Fibroblast of upper back skin (primary cell): ENCODE measurements at places on chromosomes 3 and 15.

DNA sequence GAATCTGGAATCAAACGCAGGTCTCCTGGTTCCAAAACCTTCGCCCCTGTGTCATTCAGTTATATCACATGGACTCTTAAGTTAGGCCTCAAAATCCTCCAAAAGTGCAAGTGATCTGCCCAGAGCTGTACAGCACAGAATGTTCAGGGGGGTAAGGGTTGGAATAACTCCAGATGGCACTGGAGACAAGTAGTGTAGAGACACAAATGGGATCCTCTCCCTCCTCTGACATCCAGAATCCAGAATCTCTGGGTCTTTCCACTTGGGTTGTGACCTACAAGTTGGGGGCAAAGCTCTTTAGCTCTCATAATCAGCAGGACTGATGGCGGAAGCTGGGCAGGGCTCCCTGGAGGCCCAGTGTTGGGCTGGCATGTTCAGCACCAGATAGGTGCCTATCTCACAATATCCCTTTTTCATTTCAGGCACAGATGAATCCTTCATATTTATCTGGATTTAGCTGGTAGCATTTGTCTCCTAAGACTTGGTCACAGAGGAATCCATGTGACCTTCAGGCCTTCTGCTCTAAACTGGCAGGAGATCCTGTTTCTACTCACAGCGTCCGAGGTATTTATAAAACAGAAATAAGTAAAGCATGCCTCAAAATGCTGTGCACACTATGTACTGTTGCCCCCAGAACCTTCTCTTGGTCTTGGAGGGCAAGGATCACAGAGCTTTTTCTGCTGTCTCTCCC, 15.4 kb downstream of the ABHD2 start:
- DNase-seq, result no peak

GRCh38 chr3:46442576-46443530, 21.9 kb downstream of the LTF start:
- peak; percentile 40 for DNase-seq

DNA sequence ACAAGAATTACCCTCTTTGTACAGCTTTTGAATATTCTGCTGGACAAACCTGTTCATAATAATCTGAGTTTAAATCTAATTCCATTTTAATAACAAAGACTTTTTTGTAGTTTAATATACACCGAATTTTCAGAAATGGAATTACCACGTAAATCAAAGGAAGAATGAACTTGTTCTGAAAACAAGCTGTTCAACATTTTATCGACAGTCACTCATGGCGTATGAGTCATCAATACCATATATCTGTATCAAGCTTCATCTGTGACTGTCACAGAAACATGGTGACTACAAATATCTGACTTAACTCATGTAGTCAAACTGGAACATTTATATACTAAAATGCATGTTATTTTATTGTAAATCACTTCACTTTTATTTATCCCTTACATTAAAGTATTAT, 90.0 kb downstream of the EFL1 start:
- no peak for DNase-seq

DNA sequence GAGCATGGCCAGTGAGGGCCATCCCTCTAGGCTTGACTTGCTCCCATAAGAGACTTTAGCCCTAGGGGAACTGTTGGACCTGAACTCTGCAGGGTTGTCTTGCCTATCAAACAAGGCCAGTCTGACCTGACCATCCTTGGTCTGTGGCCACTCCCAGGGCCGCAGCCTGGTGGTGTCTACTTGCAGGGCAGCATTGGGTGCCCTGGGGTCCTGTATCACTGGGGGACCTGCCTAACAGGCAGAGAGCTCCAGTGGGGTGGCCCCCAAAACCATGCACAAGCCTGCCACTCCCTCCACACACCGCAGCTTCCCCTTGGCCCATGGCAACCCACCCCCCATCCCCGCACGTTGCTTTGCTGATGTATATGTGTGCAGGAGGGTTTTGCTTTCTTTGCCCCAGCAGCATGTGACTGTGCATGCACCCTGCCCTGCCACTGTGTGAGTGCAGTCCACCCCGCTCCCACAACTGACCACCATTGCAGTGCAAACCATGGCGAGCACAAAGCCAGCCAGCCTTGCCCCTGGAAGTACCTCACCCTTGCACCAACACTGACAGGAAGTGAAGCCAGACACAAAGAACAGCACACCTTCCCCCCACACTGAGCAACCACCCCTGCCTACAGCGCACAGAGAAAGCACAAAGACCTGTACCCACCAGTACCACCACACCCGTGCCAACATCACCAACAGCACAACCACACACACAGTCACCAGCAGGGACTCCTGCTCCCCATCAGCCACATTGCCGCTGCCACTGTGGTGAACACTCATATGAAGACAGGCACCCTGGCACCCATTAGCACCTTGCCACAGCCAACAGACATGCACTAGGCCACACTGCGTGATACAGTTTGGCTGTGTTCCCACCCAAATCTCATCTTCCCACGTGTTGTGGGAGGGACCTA, 88.8 kb downstream of the SENP7 start:
- no peak for DNase-seq

DNA sequence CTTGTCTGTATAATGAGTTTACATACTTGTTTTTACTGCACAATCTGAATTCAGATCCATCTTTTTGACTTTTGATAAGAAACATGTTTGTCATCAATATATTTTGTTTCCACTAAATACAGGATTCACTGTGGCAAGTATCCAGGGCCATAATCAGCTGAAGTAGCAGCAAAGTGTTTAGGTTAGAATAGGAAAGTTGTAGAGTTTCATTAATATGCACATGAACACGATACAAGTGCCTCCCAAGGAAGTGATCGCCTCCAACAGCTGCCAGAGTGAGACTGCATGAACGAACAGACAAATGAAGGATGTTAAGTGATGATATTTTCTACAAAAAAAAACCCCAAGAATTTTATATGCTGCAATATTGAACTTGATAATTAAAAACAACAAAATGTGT, 204.3 kb downstream of the TBL1XR1 start:
- no peak for DNase-seq

DNA sequence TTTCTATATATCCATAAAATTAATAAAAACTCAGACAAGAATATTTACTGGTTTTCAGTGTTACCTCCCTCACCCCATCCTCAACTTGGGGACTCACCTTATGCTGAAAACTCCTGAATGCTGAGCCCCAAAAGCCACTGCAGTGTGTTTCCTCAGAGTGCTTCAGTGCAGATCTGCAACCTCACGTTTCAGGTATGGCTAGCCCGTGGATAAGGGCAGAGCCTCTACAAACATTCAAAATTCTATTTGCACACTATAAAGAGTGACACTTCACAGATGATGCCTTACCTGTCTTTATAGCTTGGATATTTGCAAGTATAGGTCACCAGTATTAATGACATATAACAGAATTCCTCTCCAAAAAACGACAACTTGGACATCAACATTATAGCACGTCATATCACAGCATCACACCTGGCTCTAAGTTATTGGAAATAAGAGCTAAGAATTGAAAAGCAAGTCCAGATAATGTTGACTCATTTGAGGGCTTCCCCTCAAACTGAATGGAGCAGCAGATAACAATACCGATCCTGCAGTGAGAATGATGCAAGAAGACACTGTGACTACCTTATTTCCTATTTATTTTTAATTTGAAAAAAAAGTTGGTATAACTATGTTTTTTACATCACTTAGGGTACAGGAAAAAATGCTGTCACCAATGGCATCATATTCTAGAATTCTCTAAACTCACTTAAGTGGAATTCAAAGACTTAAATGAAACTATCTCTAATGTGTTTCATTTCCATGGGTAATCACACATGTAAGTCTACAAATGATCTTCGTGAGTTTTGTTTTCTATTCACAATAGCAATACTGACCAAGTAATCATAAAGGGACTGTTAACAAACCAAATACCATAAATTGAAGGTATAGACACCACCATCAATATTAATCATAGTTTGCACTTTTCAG, 40.7 kb upstream of the RSL24D1 start:
- DNase-seq, result no peak

GRCh38 chr3:172550347-172550943, 27.2 kb upstream of the TNFSF10 start:
- DNase-seq, result peak; percentile 81

DNA sequence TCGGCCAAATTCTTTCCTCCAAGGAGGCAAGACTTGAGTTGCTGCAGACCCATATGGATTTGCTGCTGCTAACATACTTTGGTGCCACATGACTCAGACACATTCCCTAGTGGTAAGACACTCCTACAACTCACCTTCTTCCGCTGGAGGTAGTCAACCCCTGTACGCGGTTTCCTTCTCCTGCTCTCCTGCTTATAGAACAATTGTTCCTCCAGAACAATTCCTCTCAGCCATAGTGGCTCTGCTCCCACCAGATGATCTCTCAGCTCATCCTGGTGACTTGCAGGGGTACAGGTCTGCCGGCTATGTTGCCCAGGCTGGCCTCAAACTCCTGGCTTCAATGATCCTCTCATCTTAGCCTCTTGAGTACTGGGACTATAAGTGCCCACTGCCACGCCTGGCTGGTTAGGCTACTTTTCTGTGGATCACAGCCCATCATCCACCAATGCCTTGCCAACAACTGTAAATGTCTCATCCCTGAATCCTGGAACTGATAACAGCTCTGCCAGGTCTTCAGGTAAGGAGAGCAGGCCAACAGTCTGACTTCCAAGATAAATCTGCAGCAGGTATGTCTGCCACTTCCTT, 2.4 kb upstream of the CXCR6 start:
- DNase-seq, result no peak

- DNase-seq, result peak; percentile 60
Measured at GRCh38 chr15:61025308-61025707, 203.8 kb downstream of the RORA start.

GRCh38 chr3:123798550-123798949, 85.6 kb downstream of the MYLK start:
- no peak for DNase-seq

- DNase-seq, result peak; percentile 77
Measured at GRCh38 chr3:29697989-29698388, 417.1 kb downstream of the RBMS3 start.
